GM12878 (cell line): ENCODE measurements at places on chromosomes 16 and 17. TPM values are rescaled to one million over a fixed set of nuclear protein-coding genes. Genes with fewer than 3 reads are reported as not detected.

The HS3ST3A1 gene
- total RNA-seq, result 0.21 TPM in 1 of 2 replicates, not detected in the other

- no peak overlapping the region for H3K27ac ChIP-seq
- H3K4me3 ChIP-seq, result peak overlapping the region; percentile 83; the same call in 1 of the 2 replicates
- H3K27me3 ChIP-seq, result no peaks in the 10 kb centered on the region
- peaks cover 29% of the 10 kb centered on the region for H3K36me3 ChIP-seq
These were observed 4.9 kb downstream of the TXNDC11 start for GRCh38 chr16:11737713-11738112.

- no peaks in the 10 kb centered on the region for H3K27me3 ChIP-seq
- no peak overlapping the region for H3K4me3 ChIP-seq
- H3K4me1 ChIP-seq, result peaks cover 10% of the 10 kb centered on the region
- no peak for DNase-seq
These were observed 9.0 kb downstream of the GALK1 start for GRCh38 chr17:75755990-75756389.

DNA sequence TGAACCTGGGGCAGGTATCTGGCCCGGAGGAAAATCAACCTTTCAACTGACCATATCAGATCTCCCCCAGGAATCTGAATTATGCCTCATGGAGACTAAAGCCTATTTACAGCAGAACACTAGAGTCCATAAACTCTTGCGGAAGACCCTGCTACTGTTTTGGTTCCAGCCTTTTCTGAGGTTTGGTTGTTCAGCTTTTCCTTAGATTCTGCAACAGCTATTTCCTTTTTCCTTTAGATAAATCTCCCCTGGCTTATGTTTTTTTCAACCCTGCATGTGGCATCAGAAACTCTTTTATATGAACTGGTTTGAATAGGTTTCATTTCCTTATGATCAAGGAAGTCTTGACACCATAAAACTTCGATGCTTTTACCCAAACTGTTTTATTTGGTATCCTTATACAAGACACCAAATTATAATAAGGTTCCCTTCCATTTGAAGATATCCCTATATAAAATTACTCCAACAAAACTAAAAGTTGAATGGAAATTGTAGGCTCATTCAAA, 13.1 kb downstream of the SPOP start:
- H3K36me3 ChIP-seq, result peaks cover 3% of the 10 kb centered on the region
- H3K4me1 ChIP-seq, result peaks cover 3% of the 10 kb centered on the region; the same call in 1 of the 2 replicates
- DNase-seq, result no peak
- H3K27me3 ChIP-seq, result no peaks in the 10 kb centered on the region

DNA sequence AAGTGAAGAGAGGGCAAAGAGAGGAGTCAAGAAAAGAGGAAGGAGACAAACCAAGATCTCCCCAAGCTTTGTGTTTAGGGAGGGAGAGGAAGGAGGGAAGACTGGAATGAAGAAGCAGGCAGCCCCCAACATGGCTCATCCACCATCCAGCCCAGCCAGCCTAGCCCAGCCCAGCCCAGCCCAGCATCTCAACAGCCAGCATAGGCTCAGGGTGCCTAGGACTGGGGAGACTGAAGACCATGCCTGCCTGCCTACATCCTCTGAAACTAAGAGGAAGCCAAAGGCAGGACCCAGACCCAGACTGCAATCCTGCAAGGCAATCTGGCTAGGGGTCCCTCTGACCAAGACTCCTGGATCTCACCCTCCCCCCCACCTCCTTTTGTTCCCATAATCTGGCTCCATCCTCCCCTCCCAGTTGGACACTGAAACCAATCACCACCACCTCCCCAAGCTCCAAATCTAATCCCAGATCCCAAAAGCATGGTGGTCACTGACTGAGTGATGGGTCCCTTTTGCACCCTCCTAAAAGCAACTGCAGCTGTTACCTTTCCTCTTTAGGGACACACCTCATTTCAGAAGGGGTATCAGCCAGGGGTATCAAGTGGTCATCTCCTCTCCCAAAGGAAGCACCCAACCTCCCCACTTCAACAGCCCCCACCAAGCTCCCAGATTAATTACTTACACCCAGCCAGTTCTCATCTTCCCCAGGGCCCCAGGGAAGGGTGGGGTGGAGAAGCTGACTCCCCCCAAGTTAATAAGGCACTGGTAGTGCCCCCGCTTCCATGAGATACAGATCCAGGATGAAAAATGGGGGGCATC, 1.2 kb downstream of the HDAC5 start:
- DNase-seq, result no peak
- H3K36me3 ChIP-seq, result no peaks in the 10 kb centered on the region
- peak overlapping the region; percentile 95 for H3K4me3 ChIP-seq
- H3K4me1 ChIP-seq, result peaks cover 8% of the 10 kb centered on the region; the same call in 1 of the 2 replicates
- H3K27ac ChIP-seq, result no peak overlapping the region
- no peaks in the 10 kb centered on the region for H3K27me3 ChIP-seq

GRCh38 chr17:19780846-19781245, 32.7 kb upstream of the ALDH3A1 start:
- no peak overlapping the region for H3K4me3 ChIP-seq
- H3K27ac ChIP-seq, result no peak overlapping the region
- no peaks in the 10 kb centered on the region for H3K27me3 ChIP-seq

GRCh38 chr16:635573-636205, 416 bp downstream of the METTL26 start:
- H3K27ac ChIP-seq, result peak overlapping the region; percentile 82
- no peak for DNase-seq
- H3K27me3 ChIP-seq, result no peaks in the 10 kb centered on the region
- H3K4me3 ChIP-seq, result peak overlapping the region; percentile 88
